ENCODE measurements at places on chromosomes 2 and 18.

DNA sequence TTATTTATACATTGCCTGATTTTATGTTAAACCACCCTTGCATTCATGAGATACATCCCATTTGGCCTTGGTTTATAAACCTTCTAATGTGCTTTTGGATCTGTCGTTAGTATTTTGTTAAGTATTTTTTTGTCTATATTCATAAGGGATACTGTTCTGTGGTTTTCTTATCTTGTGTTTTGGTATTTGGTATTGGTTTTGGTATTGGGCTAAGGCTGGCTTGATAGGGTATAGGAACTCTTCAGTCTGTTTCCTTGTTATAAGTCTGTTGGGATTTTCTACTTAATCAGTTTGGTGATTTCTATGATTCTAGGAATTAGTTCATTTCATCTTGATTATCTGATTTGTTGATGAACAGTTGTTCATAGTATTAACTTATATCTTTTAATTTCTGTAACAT lies 49.2 kb downstream of the RELCH start:
- DNase-seq, result no peak

DNA sequence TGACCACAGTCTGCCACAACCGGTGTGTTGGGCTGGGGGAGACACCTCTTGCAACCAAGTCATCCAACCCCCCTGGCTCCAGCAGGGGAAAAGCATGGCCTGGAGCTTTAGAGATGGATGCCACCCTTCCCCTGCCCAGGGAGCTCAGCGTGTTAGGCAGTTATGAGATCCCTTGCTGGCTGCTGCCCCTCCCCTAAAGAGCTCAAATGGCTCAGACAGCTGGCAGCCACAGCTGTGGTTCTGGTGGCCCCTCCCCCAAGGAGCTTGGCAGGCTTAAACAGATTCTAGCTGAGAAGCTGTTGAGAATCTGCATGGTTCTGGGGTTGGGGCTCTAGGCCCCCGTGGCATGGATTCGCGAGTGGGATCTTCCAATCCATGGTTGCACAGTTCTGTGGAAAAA lies 64.7 kb downstream of the TEX51 start:
- no peak for DNase-seq

- DNase-seq, result no peak
Observed at GRCh38 chr2:54404270-54404669, 51.9 kb upstream of the SPTBN1 start.

- DNase-seq, result no peak
Observed at GRCh38 chr2:151862700-151863099, 34.5 kb upstream of the ARL5A start.

GRCh38 chr2:95303191-95303919 lies 6.2 kb downstream of the KCNIP3 start:
- DNase-seq, result no peak

- no peak for DNase-seq
Observed at GRCh38 chr2:54524226-54524991, 68.3 kb downstream of the SPTBN1 start.

- DNase-seq, result no peak
Observed at GRCh38 chr2:9666306-9666705, 35.5 kb upstream of the YWHAQ start.

GRCh38 chr2:65204461-65205210 lies 23.0 kb upstream of the ACTR2 start:
- DNase-seq, result peak; percentile 31

DNA sequence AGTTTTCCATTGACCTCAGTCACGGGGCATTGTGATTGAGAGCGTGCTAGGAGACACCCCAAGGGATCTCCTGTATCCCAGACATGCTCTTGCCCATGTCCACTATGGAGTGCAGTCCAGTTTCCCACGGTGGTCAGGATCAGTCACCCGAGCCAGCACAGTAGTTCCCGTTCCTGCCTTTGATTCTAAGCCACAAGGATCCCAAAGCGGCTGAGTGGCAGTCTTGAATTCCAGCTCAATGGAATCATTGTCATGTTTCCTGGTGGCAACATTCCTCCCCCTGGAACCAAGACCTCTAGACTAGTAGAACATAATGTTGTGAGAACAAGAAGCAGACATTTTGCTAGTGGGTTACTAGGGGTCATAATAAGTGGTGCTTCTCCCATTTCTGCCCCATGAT lies 154.3 kb downstream of the SEPTIN10 start:
- no peak for DNase-seq

DNA sequence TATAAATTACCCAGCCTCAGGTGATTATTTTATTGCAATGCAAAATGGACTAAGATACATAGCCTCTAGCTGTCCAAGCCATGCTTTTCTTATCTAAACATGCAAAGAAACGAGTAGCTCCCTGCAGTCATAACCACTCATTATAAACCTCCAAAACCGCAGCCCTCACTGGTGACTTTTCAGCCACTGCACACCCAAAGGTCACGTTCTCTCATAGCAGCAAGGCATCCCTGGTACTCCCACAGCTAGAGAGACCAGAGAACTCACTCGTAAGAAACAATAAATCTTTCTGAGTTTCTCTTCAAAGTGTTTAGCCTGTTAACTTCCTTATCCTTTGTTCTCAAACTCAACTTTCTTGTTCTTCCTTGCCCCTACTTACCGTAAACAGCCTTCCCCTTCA lies 28.5 kb upstream of the RALBP1 start:
- no peak for DNase-seq

DNA sequence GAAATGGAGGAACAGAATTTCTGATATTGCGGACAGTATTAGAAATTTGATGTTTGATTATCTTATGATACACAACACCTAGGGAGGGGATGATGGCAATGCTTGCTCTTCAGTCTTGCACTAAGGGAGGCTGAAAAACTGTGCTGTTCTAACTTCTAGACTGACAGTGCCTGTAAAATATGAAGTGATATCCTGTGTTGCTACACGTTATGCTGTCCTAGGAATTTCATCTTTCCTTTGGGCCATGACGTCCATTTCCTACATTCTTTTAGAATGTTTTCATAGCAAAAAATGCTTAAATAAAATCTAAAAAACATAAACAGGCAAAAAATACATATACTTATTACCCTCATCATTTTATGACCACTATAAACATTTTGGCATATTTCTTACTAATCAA lies 55.3 kb downstream of the OSBPL1A start:
- DNase-seq, result no peak

- no peak for DNase-seq
Observed at GRCh38 chr2:67716895-67717396, 319.8 kb downstream of the ETAA1 start.

- no peak for DNase-seq
Observed at GRCh38 chr2:184199274-184199673, 399.1 kb upstream of the ZNF804A start.

DNA sequence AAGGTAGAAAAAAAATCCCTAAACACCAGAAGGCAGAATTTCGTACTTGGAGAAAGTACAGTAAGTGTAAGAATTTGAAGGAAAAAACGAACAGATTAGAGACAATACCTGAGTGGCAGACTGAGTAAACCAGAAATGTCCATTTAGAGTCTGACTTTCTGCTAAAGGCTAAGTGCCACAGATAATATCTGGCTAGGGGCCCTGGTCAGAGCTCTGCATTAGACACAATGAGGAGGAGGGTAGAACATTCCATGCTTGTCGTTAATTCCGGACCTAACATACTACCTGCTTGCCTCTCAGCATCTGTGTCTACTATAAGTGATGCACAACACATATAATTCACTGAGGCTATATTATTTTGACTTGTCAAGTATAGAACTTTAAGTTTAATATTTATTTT lies 18.1 kb downstream of the SEPTIN10 start:
- DNase-seq, result no peak

DNA sequence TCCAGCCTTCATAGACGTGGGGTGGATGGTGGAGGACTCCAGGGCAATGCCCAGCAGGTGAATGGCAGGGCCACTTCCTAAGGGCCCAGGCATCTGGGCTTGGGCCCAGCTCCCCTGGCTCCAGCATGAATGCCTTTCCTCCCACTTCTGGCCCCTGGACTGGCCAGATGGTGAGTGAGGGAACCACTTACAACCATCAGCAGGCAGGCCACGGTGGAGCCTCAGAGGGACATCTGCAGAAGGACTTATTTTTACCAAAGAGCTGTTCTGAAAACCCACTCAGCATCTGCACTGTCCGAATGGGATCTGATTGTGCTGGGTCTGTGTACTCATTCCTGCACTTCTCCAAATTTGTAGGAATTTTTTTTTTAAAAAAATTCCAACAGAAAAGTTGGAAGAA lies 69.6 kb downstream of the SNTG2 start:
- DNase-seq, result no peak

GRCh38 chr18:50559752-50560680 lies at the start of gene MAPK4:
TSS of gene MAPK4 (plus strand) at chr18:50560087. CDS start at chr18:50663959, 103,872 bp downstream.
- no peak for DNase-seq

DNA sequence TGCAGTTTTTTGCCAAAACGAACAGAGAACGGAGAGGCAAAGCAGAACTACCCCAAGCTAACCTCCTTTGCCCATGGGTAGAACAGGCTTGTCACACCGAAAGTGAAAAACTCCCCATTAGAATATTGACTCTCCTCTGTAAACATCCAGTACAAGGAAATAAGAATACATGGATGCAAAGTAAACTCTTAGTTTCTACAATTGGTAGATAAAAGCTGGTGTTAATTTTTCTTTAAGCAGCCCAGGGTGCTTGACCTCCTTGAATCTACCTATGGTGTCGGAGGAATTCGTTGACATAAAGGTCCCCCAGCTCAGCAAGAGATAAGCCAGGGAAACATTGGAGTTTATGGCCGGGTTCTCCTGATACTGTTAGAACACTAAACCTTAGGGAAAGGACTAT lies 48.4 kb upstream of the DSG1 start:
- no peak for DNase-seq

- DNase-seq, result no peak
Observed at GRCh38 chr2:134718023-134718816, 580 bp downstream of the TMEM163 start.

GRCh38 chr2:2448178-2448577 lies 117.1 kb upstream of the MYT1L start:
- DNase-seq, result no peak

DNA sequence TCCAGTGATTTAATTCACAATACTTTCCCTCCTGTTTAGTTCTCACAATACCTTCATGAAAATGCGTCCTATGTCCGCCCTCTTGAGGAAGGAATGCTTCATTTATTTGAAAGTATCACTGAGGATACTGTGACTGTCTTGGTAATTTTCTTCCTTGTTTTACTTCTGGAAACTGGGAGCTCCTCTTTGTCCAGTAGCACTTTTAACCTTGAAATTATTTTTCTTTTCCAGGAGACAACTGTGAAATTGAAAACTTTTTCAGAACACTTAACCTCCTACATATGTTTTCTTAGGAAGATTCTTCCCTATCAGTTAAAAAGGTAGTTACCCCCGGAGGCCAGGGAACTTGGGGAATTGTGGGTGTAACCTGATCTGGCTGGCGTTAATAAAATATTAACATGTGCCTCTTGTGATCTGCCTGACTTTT lies 58.9 kb upstream of the STON1 start:
- no peak for DNase-seq

GRCh38 chr2:49111006-49111405 lies 43.3 kb downstream of the FSHR start:
- no peak for DNase-seq

GRCh38 chr2:105179469-105180372 lies 61.8 kb upstream of the GPR45 start:
- no peak for DNase-seq

- no peak for DNase-seq
Observed at GRCh38 chr2:143262389-143262788, 133.2 kb downstream of the ARHGAP15 start.

DNA sequence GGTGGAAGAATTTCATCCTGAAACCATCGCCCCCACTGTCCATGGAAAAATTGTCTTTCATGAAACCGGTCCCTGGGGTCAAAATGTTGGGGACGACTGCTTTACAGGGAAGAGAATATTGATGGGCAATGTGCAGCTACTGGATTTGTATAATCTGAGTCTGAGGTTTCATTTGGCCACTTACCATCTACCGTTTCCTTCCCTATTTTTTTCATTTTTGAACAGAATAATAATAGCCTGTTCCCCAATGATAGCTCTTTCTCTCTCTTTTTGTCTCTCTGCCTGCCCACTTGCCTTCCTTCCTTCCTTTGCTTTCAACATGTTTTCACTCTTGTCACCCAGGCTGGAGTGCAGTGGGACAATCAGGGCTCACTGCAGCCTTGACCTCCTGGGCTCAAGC lies 78.3 kb upstream of the TLK1 start:
- no peak for DNase-seq

DNA sequence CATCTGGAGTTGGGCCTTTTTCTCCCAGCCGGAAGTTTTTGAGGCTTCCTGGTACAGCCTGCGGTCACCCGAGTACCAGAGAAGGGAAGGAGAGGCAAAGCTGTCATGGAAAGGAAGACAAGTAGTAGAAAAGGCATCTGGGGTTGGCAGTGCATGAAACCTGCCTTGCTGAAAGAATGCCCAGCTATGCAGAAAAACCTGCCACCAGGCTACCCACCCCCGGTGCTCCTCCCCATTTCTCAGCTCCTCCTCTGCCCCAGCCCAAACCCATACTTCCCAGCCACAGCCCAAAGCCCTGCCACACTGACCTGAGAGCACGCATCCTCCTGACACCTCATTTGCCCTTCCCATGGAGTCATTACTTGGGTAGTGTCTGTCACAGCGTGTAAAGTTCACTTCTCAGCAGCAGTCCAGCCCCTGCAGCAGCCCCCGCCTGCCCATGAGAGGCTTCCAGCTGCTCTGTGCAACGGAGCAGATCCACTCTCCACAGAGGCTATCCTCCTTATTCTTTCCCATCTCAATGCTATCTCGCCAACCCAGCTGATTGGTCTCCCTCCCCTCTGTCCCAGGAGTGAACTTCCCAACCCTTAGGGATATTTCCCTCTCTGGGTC lies 40.4 kb upstream of the MAL start:
- no peak for DNase-seq

GRCh38 chr2:168758970-168759820 lies 43.2 kb upstream of the NOSTRIN start:
- no peak for DNase-seq

GRCh38 chr18:58038063-58038462 lies 6.0 kb upstream of the NEDD4L start:
- DNase-seq, result no peak

GRCh38 chr2:4175343-4175742 lies 472.0 kb downstream of the DCDC2C start:
- no peak for DNase-seq

DNA sequence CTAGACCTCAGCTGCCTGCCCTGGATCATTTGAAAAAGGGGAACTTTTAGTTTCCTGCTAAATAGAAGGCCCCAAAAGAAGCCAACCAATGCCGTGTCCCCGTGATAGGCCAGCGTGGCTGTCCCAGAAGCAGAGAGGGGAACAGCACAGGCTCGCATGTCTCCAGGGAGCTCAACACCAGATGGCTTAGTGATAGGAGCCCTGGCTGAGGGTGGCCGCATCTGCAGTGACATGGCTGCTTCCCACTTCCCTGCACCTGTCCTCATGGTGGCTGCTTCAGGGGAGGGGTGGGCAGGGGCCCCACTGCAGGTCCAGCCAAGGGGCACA lies 79.6 kb downstream of the MBP start:
- no peak for DNase-seq

Data from T-helper 17 cell (primary cell).